ENCODE measurements at places on chromosomes 6 and 20.
A peak's percentile ranks its signal among the peaks of the same experiment; 100 is the strongest.

GRCh38 chr6:17816921-17817611 is 110.3 kb upstream of the NUP153 start:
- H3K27ac ChIP-seq: no peak overlapping the region
- no peaks in the 10 kb centered on the region for H3K36me3 ChIP-seq
- H3K4me3 ChIP-seq: no peak overlapping the region
- DNase-seq: no peak
- H3K4me1 ChIP-seq: peaks cover 4% of the 10 kb centered on the region

DNA sequence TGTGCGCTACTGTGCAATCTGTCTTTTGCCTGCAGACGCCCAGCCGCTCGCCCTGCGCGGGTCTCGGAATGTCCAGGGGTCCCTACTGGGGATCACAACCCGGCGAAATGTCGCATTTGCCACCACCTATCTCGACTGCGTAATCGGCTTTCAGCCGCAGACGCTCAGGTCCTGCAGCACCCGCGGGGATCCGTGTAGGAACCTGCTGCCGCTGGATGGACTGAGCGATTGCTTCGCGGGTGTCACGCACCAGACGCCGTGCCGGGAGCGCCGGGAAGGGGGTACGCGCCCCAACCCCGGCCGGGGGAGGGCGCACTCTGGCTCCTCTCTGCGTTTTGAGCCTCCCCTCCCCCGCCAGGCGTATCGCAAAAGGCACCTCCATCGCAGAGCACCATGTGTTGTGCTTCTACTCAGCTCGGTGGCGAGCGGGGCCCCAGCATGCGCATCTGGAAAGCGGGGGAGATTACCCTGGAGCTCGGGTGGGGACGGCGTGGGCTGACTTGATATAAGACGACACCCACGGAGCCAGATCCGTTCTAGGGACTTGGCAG is 747 bp upstream of the PTPRA start:
- H3K4me1 ChIP-seq: peaks cover 39% of the 10 kb centered on the region
- peak overlapping the region; percentile 97 for H3K4me3 ChIP-seq
- H3K27ac ChIP-seq: peak overlapping the region; percentile 80
- no peaks in the 10 kb centered on the region for H3K27me3 ChIP-seq
- peaks cover 17% of the 10 kb centered on the region for H3K36me3 ChIP-seq
- DNase-seq: peak; percentile 63

DNA sequence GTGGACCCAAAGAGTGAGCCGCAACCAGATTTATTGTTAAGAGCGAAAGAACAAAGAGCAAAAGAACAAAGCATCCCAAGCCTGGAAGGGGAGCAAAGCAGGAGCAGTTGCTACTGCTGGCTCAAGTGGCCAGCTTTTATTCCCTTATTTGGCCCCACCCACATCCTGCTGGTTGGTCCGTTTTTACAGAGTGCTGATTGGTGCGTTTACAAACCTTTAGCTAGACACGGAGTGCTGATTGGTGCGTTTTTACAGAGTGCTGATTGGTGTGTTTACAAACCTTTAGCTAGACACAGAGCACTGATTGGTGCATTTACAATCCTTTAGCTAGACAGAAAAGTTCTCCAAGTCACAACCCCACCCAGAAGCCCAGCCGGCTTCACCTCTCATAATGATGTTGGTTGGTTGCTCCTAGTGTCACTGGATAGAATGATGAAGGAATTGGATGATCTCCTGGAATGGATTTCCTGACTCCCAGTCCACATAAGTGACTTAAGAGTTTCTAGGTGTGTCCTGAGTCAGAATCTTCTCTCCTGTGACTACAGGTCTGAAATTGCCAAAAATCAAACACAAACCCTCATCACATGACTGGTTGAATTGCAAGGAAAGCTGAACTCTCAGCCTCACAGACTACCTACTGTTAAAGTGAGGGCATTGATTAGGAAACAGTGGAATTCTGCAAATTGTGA is 52.1 kb upstream of the CAP2 start:
- no peaks in the 10 kb centered on the region for H3K4me1 ChIP-seq
- H3K27ac ChIP-seq: no peak overlapping the region
- no peaks in the 10 kb centered on the region for H3K36me3 ChIP-seq
- DNase-seq: no peak

GRCh38 chr6:104566411-104566810 is 293.3 kb downstream of the HACE1 start:
- no peak overlapping the region for H3K27ac ChIP-seq
- H3K27me3 ChIP-seq: no peaks in the 10 kb centered on the region
- DNase-seq: no peak
- no peak overlapping the region for H3K4me3 ChIP-seq
- no peaks in the 10 kb centered on the region for H3K36me3 ChIP-seq
- no peaks in the 10 kb centered on the region for H3K4me1 ChIP-seq

DNA sequence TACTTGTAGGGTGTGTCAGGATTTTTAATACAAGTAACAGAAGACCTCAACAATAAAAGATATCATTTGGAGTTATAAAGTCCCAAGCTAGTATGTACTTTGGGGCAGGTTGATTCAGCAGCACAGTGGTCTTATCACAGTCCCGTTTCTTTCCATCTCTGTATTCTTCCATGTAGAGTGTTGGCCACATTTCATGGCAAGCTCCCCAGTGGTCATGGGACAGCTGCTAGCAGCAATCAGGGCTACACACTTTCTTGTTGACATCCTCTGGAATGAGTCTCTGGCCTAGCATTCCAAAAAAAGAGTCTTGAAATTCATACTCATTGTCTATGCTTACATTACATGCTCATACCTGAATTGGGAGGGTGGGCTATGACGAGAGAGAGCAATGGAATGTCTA is 53.2 kb downstream of the SOBP start:
- no peaks in the 10 kb centered on the region for H3K4me1 ChIP-seq
- H3K36me3 ChIP-seq: no peaks in the 10 kb centered on the region

All from effector memory CD8-positive, alpha-beta T cell (primary cell).